ENCODE measurements at places on chromosomes 4 and X.
A peak's percentile ranks its signal among the peaks of the same experiment; 100 is the strongest.

- no peak for DNase-seq
Observed at GRCh38 chr4:1151541-1151940, 20.8 kb downstream of the SPON2 start.

GRCh38 chr4:84491481-84491880, 7.6 kb downstream of the NKX6-1 start:
- DNase-seq: no peak

DNA sequence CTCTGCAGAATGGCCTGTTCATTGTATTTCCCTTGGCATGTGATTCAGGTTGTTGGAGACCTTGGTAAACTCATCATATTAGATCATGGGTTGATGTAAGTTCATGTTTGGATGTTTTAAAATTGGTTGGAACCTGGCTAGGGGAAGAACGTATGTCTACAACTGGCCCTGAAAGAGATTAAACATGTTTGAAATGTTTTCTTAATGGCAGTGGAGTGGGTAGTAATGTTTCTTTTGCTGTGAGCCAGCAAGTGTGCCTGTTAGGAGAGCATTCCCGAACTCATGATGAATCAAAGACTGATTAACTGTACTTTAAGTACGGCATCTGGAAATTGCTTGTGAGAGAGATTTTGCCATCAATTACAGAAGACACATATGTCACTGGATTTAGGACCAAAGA, 44.5 kb upstream of the SLC4A4 start:
- DNase-seq: no peak

- DNase-seq: no peak
Observed at GRCh38 chr4:106149026-106149425, 167.0 kb downstream of the TBCK start.

- DNase-seq: no peak
Observed at GRCh38 chr4:159977907-159978617, 875.2 kb downstream of the RAPGEF2 start.

- DNase-seq: no peak
Observed at GRCh38 chr4:110084154-110084553, 114.3 kb downstream of the ELOVL6 start.

DNA sequence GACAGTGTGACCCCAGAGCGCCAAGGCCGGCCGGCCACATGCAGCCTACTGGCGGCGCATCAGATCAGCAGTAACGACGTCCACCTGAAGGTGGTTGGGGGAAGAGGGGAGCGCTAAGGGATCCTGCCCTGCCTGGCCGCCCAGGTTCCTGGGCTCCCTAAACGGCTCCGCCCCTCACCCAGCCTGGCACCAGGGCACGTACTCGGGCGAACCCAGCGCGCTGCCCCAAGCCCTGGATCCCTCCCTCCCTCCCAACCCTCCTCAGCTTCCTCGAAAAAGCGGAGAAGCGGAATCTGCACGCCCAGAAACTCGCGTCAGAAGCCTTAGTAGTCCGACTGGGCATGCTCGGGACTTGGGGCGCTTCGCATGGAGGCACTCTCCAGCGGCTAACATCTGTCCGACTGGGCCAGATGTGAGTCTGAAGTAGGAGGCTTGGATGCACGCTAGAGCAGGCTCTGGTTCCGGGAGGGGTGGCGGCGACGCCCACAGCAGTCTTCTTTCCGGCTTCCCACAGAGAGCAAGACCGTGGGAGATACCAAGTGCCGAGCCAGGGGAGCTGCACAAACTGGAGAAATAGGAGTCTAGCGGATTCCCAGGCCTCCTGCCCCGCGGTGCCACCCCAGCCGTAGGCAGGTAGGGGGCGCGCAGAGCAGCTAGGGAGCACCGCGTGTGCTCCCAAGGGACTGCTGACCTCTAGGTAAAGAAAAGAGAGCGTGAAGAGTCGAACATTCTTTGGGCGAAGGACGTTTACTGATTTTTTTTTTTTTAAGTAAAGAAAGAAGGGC, 114.3 kb upstream of the TEX13C start:
- DNase-seq: peak; percentile 35

GRCh38 chr4:81215931-81216330, 909 bp upstream of the PRKG2 start:
- no peak for DNase-seq
